ENCODE measurements at places on chromosomes 1 and 21. TPM values are rescaled to one million over a fixed set of nuclear protein-coding genes. Genes with fewer than 3 reads are reported as not detected.

Gene PLEKHA6
- total RNA-seq = 23.1 TPM

Gene RAB7B
- total RNA-seq = 1.8 TPM

Gene ALX3
- not detected for total RNA-seq

Gene DLGAP3
- 0.25 TPM for total RNA-seq

Gene KCNN3
- 0.07 TPM for total RNA-seq

Gene FAM167B
- total RNA-seq = 0.84 TPM

Gene BEST4
- 0.37 TPM for total RNA-seq

Gene RUNX3
- total RNA-seq = 6.2 TPM

Gene KLHL12
- 16.8 TPM for total RNA-seq

Measured in A549 treated with DMSO at 1 μM for 4 hours (cell line).